ENCODE measurements at places on chromosomes 7 and 10. TPM values are rescaled to one million over a fixed set of nuclear protein-coding genes. Genes with fewer than 3 reads are reported as not detected.

The CRYGN gene
- not detected for polyA plus RNA-seq

The SPACDR gene
- 0.66 TPM for polyA plus RNA-seq

The MMD2 gene
- polyA plus RNA-seq = 0.27 TPM

The TUBAL3 gene
- not detected for polyA plus RNA-seq

The LIPF gene
- polyA plus RNA-seq = not detected

The PRSS1 gene
- polyA plus RNA-seq = not detected

The ATAD1 gene
- polyA plus RNA-seq = 120 TPM

The UPK3B gene
- polyA plus RNA-seq = not detected

The INHBA gene
- 0.42 TPM for polyA plus RNA-seq

The MET gene
- 2.1 TPM for polyA plus RNA-seq

The ANKRD22 gene
- not detected for polyA plus RNA-seq

The OR2A42 gene
- not detected for polyA plus RNA-seq

The ZNF485 gene
- 2.7 TPM for polyA plus RNA-seq

The CARD11 gene
- not detected for polyA plus RNA-seq

The ARPC1B gene
- 6.6 TPM for polyA plus RNA-seq

The CCDC146 gene
- 18.9 TPM for polyA plus RNA-seq

The HMX3 gene
- not detected for polyA plus RNA-seq

The CRPPA gene
- polyA plus RNA-seq = 7.4 TPM

The HOXA9 gene
- not detected for polyA plus RNA-seq

The GUSB gene
- polyA plus RNA-seq = 6.9 TPM

The MKI67 gene
- 0.18 TPM for polyA plus RNA-seq

The SYCE1 gene
- polyA plus RNA-seq = 17.3 TPM

The CHRM2 gene
- 0.87 TPM for polyA plus RNA-seq

The ENTPD1 gene
- 4.6 TPM for polyA plus RNA-seq

The BRAF gene
- 21.0 TPM for polyA plus RNA-seq

The MMP21 gene
- polyA plus RNA-seq = not detected

The LRRC61 gene
- polyA plus RNA-seq = 0.67 TPM

The RBP3 gene
- not detected for polyA plus RNA-seq

The CNPY4 gene
- polyA plus RNA-seq = 0.54 TPM

The GAD2 gene
- polyA plus RNA-seq = 53.2 TPM

The TDRD1 gene
- polyA plus RNA-seq = 3.0 TPM

The FAM25G gene
- polyA plus RNA-seq = not detected

The OR2A12 gene
- polyA plus RNA-seq = not detected

The HMX2 gene
- polyA plus RNA-seq = not detected

The CFTR gene
- 1.6 TPM for polyA plus RNA-seq

The PARG gene
- polyA plus RNA-seq = 9.1 TPM

The GHRHR gene
- not detected for polyA plus RNA-seq

The NPM3 gene
- 1.1 TPM for polyA plus RNA-seq

The UCMA gene
- not detected for polyA plus RNA-seq

The DOCK1 gene
- polyA plus RNA-seq = 4.6 TPM

The FAM24B gene
- 36.0 TPM for polyA plus RNA-seq

The SEMA3E gene
- polyA plus RNA-seq = 19.8 TPM

The LEP gene
- polyA plus RNA-seq = not detected

The TRIP6 gene
- 2.0 TPM for polyA plus RNA-seq

The TMED4 gene
- 119 TPM for polyA plus RNA-seq

Data from Purkinje cell (primary cell).